ENCODE measurements at places on chromosomes 11 and 22. TPM values are rescaled to one million over a fixed set of nuclear protein-coding genes. Genes with fewer than 3 reads are reported as not detected.

The ART1 gene
- 18.8 TPM for total RNA-seq

The ANGPTL5 gene
- total RNA-seq = 0.15 TPM

The PTH gene
- total RNA-seq = not detected

The OR51B4 gene
- not detected for total RNA-seq

The ST14 gene
- 0.59 TPM for total RNA-seq

The RASD2 gene
- total RNA-seq = 3.6 TPM

The DGCR2 gene
- 13.1 TPM for total RNA-seq

The MPZL2 gene
- 3.5 TPM for total RNA-seq

The KCNC1 gene
- total RNA-seq = 0.60 TPM

GRCh38 chr11:96052921-96053651, 129.2 kb upstream of the MTMR2 start:
- no peak for DNase-seq

DNA sequence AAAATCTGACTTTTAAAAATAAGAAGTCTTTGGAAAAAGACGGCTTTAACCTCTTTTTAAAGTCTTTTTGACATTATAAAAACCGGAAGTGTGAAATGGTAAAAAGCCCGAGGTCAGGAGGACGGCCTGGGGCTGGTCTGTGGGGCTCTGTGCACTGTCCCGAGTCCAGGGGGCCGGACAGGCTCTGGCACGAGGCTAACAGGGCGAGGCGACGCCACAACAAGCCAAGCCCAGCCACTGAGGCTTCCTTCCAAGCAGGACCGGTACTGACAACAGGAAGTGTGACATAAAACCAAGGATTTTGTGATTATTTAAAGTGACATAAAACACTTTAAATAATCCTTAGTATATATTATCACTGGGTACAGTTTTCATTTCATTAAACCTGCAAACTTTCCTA, 39.2 kb downstream of the BRD1 start:
- DNase-seq = peak; percentile 87

DNA sequence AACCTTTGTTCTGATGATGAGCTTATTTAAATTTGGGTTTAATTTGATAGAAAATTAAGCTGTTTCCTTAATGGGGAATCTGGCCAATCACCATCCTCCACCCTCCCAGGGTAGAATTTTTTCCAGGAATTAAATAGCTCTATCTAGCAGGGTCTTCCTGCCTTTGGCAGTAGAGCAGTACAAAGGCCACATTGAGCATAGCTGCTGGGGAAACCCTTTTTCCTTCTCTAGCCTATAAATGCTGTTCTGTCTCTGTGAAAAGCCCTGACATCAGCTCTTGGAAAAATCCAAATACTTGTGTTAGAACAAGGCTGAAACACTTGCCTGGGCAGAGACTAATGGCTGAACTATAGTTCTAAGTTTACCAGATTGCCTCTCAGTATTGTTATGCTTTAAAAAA, 55.1 kb downstream of the ARHGEF12 start:
- DNase-seq = no peak

DNA sequence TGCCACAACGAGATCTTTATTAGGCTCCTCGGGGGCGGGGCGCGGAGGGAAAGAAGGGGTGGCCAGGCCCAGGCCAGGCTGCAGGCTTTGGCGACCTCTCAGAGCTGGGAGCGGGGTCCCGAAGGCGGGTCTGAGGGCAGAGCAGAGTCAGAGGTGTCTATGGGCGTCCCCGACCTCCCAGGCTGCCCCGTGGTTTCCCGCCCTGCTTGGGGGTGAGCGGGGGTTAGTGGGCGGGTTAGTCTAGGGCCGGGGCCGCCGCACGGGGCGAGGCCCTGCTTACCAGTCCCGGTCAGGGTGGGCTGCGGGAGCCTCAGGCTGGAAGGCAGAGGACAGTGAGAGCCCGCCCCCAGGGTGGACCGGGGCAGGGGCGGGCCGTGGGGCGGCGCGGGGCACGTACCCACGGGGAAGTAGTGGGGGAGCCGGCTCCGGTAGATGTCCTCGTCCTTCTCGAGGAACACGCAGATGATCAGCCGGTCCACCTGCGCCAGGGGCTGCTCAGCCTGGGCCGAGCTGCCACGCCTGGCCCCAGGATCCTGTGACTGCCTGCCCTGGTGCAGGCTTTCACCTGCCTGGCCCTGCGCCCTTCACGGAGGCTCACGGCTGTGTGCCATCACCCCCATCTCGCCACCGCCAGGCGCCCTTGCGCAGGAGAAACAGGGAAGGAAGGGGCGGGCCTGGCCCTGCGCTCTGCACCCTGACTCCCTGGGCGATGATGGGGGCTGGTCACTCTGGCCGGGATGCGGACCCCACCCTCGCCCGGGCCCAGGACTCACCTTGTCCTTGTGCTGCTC, 12.5 kb downstream of the OTUB1 start:
- no peak for DNase-seq

GRCh38 chr11:1008001-1008802, 28.3 kb downstream of the MUC6 start:
- no peak for DNase-seq

GRCh38 chr11:72759468-72759985, 7.3 kb upstream of the ARAP1 start:
- DNase-seq = no peak

- DNase-seq = peak; percentile 73
These were observed 528 bp upstream of the ARRB1 start for GRCh38 chr11:75351791-75352587.

DNA sequence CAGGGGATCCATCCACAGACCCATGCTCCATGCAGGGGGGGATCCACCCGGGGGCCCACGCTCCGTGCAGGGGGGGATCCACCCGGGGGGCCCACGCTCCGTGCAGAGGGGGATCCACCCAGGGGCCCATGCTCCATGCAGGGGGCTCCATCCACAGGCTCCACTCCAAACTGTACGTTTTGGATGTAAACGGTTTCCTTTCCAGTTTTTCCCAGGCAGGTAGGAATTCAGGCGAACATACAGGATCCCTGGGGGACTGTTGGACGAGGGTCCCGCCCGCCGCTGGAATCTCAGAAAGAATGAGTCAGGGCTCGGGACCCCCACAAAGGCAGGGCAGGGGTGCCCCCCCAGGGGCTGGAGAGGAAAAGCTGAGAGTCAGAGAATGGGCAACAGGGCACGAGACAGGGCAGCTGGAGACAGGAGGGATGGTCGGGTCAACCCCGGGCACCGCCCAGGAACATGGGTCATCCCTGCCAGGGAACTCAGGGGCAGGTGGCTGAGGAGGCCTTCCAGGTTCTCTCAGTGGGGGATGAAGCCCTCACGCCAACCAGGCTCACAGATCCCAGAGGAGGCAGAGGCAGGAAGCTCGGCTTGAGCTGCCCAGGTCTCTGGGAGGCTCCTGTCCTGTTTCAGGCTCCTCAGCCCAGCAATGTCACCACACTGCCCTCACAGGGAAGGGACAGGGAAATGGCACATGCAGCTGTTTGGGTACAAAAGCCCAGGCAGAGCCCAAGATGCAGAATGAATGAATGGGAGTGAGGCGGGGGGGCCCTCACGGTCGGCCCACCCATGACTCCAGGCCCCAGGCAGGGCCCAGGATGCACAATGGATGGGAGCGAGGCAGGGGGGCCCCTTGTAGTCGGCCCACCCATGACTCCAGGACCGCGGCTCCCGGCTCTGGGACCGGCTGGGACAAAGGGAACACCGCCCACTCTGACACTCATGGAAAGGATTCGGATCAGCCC, 200.2 kb downstream of the BRD1 start:
- peak; percentile 39 for DNase-seq

DNA sequence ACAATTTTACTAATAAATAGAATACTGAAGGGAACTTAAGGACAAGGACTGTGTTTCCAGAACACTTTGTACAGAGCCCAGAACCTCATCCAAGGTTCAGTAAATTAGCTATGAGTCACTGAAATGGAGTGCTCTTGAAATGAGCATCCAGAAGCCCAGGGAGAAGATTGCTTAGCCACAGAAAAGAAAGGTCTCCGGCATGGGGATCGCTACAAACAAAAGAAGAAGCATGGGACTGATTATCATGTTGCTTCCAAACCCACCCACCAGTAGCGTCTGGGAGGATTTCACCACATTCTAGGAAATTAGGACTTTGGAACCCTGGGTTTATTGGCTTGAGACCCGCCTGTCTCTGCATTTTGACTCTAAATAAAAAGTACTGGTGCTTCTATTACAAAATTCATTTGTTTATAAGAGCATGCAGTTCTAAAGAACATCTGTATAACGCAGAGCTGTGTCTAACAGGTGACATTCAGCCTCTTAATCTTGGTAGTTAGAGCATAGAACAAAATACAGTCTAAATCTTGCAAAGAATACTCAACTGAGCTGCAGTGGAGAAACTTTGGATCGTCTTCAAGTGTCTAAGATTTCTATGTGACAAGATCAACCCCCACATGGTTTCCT, 35.9 kb upstream of the SESN3 start:
- DNase-seq = no peak

DNA sequence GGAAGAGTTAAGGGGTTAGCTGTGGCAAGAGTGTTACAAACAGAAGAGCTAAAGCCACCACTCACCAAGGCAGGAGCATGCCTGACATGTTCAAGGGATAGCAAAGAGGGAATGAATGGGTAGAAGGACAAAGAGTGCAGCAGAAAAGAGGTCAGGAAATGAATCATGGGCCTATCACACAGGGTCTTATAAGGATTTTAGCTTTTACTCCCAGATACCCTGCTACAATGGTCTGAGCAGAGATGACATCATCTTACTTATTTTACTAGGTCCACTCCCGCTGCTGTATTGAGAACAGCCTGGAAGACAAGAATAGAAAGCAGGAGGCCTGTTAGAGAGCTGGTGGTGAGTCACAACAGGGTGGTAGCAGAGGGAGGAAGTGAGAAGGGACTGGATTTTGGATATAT, 9.8 kb downstream of the TRAF6 start:
- DNase-seq = no peak

GRCh38 chr11:1727096-1727690, 23.2 kb downstream of the IFITM10 start:
- DNase-seq = no peak

DNA sequence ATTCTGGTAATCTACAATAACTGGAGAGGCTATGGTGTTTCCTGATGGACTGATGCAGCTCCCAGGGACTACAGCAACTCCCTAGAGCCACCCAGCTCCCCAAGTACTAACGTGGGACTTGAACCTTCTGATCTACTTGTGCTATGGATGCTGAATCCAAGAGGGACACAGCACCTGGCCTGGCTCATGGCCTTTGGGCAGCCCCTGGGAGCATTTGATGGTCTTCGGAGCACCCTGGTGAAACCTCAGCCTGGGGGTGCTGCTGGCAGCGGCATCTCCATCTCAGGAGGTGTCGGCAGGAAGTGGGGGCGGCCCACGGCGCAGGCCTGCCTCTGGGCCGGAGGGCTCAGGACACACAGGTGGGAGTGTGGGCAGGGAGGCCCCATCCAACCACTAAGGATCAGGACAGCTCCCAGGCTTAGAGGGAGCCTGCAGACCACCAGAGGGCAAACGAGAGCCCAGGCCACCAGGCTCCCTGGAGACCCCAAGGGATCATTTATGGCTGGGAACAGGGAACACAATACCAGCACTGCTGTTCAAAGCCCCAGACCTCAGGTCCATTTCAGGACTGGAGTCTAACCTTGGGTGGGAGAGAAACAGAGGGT, 8.7 kb downstream of the EHD1 start:
- no peak for DNase-seq

DNA sequence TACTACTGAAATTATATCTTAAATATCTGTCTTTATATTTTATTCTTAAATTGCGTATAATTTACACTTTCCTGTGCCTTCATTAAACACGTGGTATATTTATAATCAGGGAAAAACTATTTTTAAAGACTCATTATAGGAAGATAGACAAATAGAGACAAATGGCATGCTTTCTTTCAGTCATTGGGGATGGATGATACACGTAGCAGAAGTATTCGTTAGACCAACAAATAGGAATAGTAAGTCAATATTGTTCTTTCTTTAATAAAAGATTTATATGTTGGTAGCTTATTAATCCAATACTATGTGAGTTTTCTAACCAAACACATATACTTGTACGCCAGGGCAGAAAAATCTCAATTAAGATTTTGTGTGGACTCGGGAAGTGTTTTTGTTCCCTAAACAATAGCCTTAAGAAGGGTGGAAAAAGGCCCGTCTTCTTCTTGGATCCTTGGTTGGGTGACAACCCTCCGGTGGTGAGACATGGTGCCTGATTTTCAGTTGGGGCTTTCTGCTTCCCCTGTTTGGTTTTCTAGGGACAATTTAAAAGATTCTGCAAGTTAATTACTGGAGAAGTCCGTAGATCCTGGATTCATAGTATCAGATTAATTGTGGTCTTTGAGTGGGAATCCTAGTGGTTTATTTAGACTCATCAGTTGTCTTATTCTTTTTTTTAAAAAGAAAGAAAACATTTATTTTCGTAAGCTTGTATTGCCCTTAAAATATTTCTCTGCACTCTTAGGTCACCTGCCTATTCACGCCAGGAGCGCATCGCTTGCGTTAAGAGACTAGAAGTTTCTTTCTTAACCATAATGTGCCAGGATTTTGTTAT, 83.5 kb upstream of the WNT7B start:
- no peak for DNase-seq

GRCh38 chr22:50479721-50480120, 1.6 kb upstream of the ADM2 start:
- no peak for DNase-seq

- peak; percentile 67 for DNase-seq
These were observed 5.4 kb downstream of the UFD1 start for GRCh38 chr22:19473578-19473977.

DNA sequence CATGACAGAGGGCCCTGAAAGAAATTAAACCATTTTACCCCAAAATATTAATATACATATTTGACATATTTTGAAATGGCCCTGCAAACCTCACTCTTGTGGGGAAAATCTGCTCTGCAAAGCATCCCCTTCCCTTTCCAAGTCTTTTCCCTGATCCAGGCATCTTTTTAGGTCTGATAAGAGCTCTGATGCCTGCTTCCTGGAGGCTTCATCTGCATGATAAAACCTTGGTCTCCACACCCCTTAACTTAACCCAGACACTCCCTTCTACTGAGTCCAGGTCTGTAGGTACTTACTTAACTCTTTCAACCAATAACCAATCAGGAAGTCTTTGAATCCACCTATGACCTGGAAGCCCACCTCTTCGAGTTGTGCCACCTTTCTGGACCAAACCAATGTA, 1.8 kb upstream of the LGALS12 start:
- DNase-seq = no peak

DNA sequence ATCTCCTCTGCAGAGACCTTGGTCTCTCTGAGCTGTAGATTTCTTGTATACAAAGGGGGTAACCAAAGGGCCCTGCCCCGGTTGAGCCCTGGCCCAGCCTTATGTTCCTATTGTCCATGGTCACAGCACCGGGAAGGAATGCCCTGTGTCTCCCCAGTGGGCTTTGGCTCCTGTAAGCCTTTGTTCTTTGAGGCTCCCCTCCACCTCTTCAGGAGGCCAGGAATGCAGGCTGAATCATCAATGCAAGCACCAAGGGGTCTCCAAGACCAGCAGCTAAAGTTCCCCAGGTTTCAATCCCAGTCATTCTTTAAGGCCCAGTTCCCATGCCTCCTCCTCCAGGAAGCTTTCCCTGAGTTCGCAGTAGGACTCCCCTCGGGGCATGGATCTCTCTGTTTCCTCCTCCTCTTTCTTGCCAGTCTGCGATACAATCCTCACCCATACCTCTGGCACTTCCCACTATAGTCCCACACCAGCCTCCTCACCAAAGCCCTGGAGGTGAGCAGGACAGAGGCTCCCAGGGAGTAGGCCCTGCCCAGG, 29.2 kb upstream of the KLHL35 start:
- DNase-seq = no peak
